HT-29 (cell line): ENCODE measurements at places on chromosomes 3 and 15.
A peak's percentile ranks its signal among the peaks of the same experiment; 100 is the strongest.

- DNase-seq = no peak
Observed at GRCh38 chr3:7332696-7333095, 471.8 kb downstream of the GRM7 start.

DNA sequence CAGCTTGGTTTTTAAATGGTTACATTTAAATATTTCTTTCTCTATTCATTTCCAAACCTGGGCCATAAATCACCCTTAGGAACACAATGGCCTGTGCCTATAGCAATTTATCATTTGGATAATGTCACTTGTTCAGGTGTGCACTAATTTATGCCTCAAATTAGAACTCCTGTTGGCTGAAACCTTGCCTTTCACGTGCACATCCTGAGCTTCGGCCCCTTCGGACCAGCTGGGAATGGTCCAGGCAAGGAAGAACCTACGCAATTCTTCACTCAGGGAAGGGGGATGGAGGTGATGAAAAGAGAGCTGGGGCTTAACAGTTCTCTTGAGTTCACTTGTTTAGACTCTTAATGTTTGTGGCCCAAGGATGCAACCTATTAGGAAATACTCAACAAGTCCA lies 324.1 kb upstream of the ICE2 start:
- DNase-seq = no peak

GRCh38 chr15:64854041-64854440 lies 12.3 kb downstream of the PLEKHO2 start:
- no peak for DNase-seq

GRCh38 chr15:80878242-80878866 lies 99.2 kb downstream of the CEMIP start:
- no peak for DNase-seq

- peak; percentile 51 for DNase-seq
Observed at GRCh38 chr3:38453075-38453912, at the start of gene ACVR2B. ACVR2B (plus strand) TSS chr3:38453890; CDS start chr3:38454323, 433 bp downstream.

GRCh38 chr15:35491999-35492398 lies 54.0 kb downstream of the DPH6 start:
- peak; percentile 18 for DNase-seq
